ENCODE measurements at places on chromosomes 3 and 15. TPM values are rescaled to one million over a fixed set of nuclear protein-coding genes. Genes with fewer than 3 reads are reported as not detected.

SCG5 gene
- total RNA-seq, result 0.39 TPM

GRCh38 chr3:73326396-73326795, 264.9 kb downstream of the EBLN2 start:
- no peak overlapping the region for H3K27ac ChIP-seq
- H3K4me1 ChIP-seq, result no peaks in the 10 kb centered on the region
- no peaks in the 10 kb centered on the region for H3K27me3 ChIP-seq
- no peak overlapping the region for H3K4me3 ChIP-seq
- DNase-seq, result no peak

DNA sequence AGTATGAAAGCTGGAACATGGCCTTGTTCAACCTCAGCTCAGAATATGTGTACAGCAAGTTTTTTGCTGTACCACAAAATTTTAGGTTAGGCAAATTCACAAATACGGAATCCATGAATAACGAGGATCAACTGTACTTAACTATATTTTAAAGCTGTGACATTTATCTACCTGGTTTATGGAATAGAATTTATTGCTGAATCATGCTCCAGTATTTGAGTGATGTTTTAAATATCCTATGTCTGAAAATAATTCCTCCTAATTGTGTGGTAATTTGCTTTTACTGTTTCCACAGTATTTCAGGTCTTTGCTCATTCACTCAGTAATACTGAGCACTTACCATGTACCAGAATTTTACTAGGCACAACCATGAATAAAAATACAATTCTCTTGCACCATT, 29.5 kb downstream of the SEC62 start:
- H3K4me1 ChIP-seq, result 0 out of 2 replicates have a peak, but pooled peaks cover 4% of the 10 kb centered on the region
- peaks cover 40% of the 10 kb centered on the region for H3K36me3 ChIP-seq
- no peaks in the 10 kb centered on the region for H3K27me3 ChIP-seq
- H3K27ac ChIP-seq, result 0 out of 2 replicates have a peak overlapping the region, but pooled peaks have one; percentile 3
- no peak overlapping the region for H3K4me3 ChIP-seq

DNA sequence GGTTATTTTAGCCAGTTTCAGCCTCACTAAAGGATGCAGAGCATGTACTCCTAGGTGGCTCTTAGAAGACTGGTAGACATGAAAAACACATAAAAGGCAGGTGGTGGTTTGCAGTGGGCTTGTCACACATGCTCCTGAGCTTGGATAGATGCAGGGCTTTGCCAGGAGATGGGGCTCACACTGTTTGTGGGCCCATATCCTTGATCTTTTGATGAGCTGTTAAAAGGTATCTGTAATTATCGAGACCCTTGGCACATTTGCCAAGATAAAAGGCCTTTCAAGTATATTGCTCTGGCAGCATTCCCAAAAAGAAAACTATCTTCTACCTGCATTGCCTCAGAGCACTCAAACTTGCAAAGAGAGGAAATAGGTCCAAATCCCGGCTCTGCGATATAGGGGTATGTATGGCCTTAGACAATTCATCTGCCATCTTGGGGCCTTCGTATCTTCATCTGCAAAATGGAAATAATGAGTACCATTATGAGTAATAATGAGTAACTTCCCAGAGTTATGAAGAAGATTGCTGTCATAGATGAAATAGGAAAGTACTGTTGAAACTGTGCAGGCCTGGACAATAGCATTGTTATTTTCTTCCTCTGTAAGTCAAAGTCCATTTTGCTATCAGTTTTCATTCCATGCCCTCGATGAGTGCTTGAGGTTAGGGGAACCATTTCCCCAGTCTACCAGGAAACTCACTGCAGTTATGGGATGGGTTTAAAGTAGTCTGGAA, 172.7 kb downstream of the SYNPR start:
- H3K36me3 ChIP-seq, result no peaks in the 10 kb centered on the region
- H3K4me3 ChIP-seq, result no peak overlapping the region
- H3K27me3 ChIP-seq, result no peaks in the 10 kb centered on the region
- H3K4me1 ChIP-seq, result no peaks in the 10 kb centered on the region
- no peak overlapping the region for H3K27ac ChIP-seq
- no peak for DNase-seq

CLEC3B gene
- total RNA-seq, result not detected

- H3K36me3 ChIP-seq, result no peaks in the 10 kb centered on the region
- no peaks in the 10 kb centered on the region for H3K27me3 ChIP-seq
- no peak overlapping the region for H3K4me3 ChIP-seq
- peaks cover 6% of the 10 kb centered on the region for H3K4me1 ChIP-seq
- H3K27ac ChIP-seq, result no peak overlapping the region
Observed at GRCh38 chr3:55369141-55369847, 117.8 kb downstream of the WNT5A start.

DNA sequence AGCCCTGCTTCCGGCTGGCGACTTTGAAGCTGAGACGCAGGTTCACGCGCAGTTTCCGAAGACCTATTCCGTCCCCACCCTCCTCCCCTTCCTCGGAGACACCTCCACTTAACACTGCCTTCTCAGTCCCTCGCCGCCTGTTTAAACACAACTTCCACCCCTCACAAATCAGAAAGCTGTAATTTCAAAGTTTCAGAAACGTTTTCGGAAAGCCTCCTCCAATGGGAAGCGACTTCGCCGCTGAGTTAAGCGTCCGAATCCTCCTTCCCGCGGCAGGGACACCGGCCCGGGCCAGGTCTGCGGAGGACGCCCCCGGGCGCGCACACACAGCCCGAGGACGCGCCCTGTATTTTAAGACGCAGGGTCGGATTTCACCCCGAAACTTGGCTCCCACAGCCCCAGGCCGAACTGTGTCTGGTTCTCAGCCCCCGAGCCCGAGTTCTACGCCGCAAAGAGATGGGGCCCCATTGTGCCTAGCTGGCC, 559 bp upstream of the LRRN1 start:
- H3K36me3 ChIP-seq, result no peaks in the 10 kb centered on the region
- no peak overlapping the region for H3K4me3 ChIP-seq
- DNase-seq, result no peak
- no peaks in the 10 kb centered on the region for H3K4me1 ChIP-seq
- no peak overlapping the region for H3K27ac ChIP-seq

- no peak overlapping the region for H3K27ac ChIP-seq
- no peak for DNase-seq
- H3K27me3 ChIP-seq, result no peaks in the 10 kb centered on the region
- no peak overlapping the region for H3K4me3 ChIP-seq
Observed at GRCh38 chr3:128056258-128056657, 4.0 kb downstream of the SEC61A1 start.

GFM1 gene
- total RNA-seq, result 45.4 TPM

HLTF gene
- 38.3 TPM for total RNA-seq

- no peaks in the 10 kb centered on the region for H3K36me3 ChIP-seq
- H3K4me3 ChIP-seq, result no peak overlapping the region
- DNase-seq, result no peak
Observed at GRCh38 chr3:111669926-111670630, 74.9 kb upstream of the ZBED2 start.

ITIH1 gene
- total RNA-seq, result not detected

CYP1A1 gene
- 0.33 TPM for total RNA-seq

ACTRT3 gene
- total RNA-seq, result 1.5 TPM

TMEM212 gene
- not detected for total RNA-seq

CDCP1 gene
- total RNA-seq, result 75.7 TPM

DNA sequence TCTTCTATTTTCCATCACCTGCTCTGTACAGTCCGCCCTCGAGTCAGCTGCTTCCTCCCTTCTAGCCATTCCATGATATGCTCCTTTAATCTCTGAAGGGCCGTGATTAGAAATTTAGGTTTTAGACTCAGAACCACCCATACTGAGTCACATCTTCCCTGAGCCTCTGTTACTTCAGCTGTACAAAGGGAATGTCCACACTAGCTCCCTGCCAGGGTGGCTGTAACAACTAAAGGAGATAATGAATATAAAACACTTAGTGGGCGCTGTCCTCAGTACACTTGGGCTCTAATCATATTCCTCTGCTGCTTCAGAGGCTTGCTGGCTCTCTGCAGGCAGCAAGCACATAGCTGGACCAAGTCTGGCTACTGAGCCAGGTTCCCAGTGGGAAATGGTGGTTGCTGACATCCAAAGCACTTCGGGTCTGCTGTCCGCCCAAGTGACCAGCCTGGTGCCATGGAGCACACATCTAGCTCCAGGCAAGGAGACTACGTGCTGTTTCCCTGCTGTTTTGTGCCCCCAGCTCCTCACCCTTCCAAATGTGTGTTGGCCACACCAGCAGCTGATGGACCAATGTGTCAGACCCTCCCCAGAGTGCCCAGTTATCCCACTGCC, 901 bp upstream of the CHST14 start:
- H3K4me3 ChIP-seq, result peak overlapping the region; percentile 52
- peak overlapping the region; percentile 14 for H3K27ac ChIP-seq
- H3K36me3 ChIP-seq, result no peaks in the 10 kb centered on the region
- peaks cover 17% of the 10 kb centered on the region for H3K4me1 ChIP-seq

DNA sequence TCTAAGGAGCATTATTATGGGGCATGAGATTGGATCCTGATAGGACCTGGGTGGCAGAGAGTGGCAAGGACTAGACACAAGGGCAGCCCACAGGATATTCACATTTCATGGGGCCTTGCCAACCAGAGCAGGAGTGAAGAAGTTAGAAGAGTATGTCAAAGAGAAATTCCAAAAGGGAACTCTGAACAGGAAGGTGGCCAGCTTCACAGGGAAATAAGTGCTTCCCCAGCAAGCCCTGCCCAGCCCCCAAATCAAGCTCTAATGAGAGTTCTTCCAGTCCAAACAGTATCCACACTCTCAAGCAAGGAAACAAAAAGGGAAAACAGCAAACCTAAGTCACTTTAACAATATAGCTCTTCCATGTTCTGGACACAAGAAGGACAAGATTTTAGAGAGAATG, 130.2 kb upstream of the COL8A1 start:
- DNase-seq, result no peak
- no peak overlapping the region for H3K27ac ChIP-seq
- H3K4me1 ChIP-seq, result no peaks in the 10 kb centered on the region
- H3K27me3 ChIP-seq, result no peaks in the 10 kb centered on the region

DNA sequence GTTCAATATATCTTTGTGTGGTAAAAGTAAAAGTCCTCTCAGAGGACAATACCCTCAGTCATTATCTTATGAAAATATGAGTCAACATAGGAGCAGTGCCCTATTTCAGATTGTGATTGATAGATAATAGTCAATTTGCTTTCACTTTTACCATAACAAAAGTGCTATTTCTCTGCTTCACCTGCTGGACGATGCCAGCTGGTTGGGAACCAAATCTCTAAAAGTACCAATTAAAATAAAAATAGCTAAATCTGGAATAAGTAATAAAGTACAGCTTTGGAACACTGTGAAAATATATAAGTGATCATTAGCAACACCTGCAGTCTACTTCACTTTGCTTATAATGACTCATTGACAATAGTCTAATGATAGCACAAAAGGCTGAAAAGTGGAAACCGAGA, 390.3 kb upstream of the AGTR1 start:
- H3K4me3 ChIP-seq, result no peak overlapping the region
- no peaks in the 10 kb centered on the region for H3K27me3 ChIP-seq
- no peaks in the 10 kb centered on the region for H3K36me3 ChIP-seq
- no peak overlapping the region for H3K27ac ChIP-seq

GRCh38 chr3:149726716-149727407, 25.4 kb downstream of the COMMD2 start:
- no peaks in the 10 kb centered on the region for H3K4me1 ChIP-seq
- DNase-seq, result no peak
- no peaks in the 10 kb centered on the region for H3K27me3 ChIP-seq
- no peak overlapping the region for H3K27ac ChIP-seq

GRCh38 chr15:41980654-41981323, 8.4 kb upstream of the EHD4 start:
- no peak overlapping the region for H3K4me3 ChIP-seq
- DNase-seq, result no peak
- H3K36me3 ChIP-seq, result no peaks in the 10 kb centered on the region
- H3K4me1 ChIP-seq, result peaks cover 11% of the 10 kb centered on the region

DNA sequence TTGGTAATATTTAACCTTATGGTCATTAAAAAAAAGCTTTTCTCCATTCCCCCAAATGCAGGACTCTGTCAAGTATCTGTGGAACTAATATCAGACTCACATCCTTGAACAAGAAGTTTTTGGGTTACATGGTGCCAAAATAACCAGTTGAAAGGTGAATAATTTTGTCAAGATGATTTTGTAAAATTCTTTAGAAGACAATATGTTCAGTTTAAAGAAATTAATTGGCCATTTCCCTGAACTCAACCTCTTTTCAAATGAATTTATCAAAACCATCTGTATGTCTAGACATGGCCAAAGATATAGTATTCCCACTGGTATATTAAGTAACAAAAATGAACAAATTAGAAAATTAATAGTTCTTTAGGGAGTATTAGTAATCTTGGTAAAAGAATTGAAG, 280.5 kb downstream of the MBNL1 start:
- no peaks in the 10 kb centered on the region for H3K27me3 ChIP-seq
- H3K36me3 ChIP-seq, result no peaks in the 10 kb centered on the region
- no peak overlapping the region for H3K4me3 ChIP-seq
- H3K27ac ChIP-seq, result no peak overlapping the region
- DNase-seq, result no peak

- no peaks in the 10 kb centered on the region for H3K27me3 ChIP-seq
- H3K27ac ChIP-seq, result no peak overlapping the region
- no peaks in the 10 kb centered on the region for H3K4me1 ChIP-seq
- no peak for DNase-seq
- no peak overlapping the region for H3K4me3 ChIP-seq
- H3K36me3 ChIP-seq, result no peaks in the 10 kb centered on the region
Observed at GRCh38 chr3:18258492-18258891, 166.6 kb downstream of the SATB1 start.

DNA sequence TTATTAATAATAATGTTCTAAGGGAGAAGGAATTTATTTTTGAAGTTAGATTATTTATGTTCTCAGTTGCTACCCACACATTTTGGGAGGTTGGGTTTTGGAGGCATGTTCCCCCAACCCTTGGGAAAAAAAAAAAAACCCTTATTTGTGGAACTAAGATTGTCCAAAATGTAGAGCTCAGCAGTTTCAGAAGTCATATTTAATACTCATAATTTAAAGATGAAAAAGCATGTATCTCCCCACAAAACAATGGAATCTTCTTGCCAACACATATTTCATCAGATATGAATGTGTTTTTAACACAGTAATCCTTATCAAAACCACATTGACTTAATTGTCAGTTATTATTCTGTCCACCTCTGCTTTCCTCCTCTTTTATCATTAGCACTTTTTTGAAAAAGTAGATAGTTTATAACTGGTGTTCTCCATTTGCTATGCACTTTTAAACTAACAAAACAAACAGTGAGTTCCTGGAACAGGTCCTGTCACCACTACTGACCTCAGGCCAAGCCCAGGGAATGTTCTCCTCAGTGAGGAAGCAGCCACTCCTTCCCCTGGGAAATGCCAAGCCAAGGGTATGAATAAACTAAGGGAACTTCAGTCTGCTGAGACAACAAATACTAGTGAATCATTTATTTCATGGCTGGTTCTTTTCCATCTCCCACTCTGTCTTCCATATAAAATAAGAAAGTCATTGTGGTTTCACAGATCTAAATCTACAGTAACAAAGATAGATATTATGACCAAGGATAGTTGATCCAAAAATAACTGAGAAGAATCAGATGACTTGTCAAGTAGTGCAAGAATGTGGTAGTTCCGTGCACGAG, 414.4 kb upstream of the ALCAM start:
- no peak for DNase-seq
- H3K27ac ChIP-seq, result no peak overlapping the region
- H3K27me3 ChIP-seq, result no peaks in the 10 kb centered on the region
- no peaks in the 10 kb centered on the region for H3K36me3 ChIP-seq

FMN1 gene
- total RNA-seq, result 19.6 TPM

GRCh38 chr3:71659864-71660591, 65.2 kb downstream of the EIF4E3 start:
- H3K27me3 ChIP-seq, result peaks cover 43% of the 10 kb centered on the region
- no peaks in the 10 kb centered on the region for H3K4me1 ChIP-seq
- H3K36me3 ChIP-seq, result no peaks in the 10 kb centered on the region
- H3K4me3 ChIP-seq, result no peak overlapping the region
- no peak for DNase-seq
- H3K27ac ChIP-seq, result no peak overlapping the region

CGNL1 gene
- total RNA-seq, result 0.50 TPM

ZBBX gene
- 0.38 TPM for total RNA-seq

SSUH2 gene
- 6.1 TPM for total RNA-seq

Data from PC-9 (cell line).